NCI-H345 (cell line): ENCODE measurements at places on chromosomes 2 and 18.

GRCh38 chr2:61670591-61671501 is 132.7 kb upstream of the XPO1 start:
- DNase-seq: peak; percentile 4

GRCh38 chr2:194765723-194766122 is 891.3 kb upstream of the SLC39A10 start:
- peak; percentile 30 for DNase-seq

- DNase-seq: peak; percentile 63
Measured at GRCh38 chr18:37107748-37108522, 279.0 kb downstream of the KIAA1328 start.

GRCh38 chr2:130845505-130846085 is 8.9 kb downstream of the ARHGEF4 start:
- no peak for DNase-seq

- no peak for DNase-seq
Measured at GRCh38 chr2:226130192-226130591, 669.4 kb downstream of the IRS1 start.

DNA sequence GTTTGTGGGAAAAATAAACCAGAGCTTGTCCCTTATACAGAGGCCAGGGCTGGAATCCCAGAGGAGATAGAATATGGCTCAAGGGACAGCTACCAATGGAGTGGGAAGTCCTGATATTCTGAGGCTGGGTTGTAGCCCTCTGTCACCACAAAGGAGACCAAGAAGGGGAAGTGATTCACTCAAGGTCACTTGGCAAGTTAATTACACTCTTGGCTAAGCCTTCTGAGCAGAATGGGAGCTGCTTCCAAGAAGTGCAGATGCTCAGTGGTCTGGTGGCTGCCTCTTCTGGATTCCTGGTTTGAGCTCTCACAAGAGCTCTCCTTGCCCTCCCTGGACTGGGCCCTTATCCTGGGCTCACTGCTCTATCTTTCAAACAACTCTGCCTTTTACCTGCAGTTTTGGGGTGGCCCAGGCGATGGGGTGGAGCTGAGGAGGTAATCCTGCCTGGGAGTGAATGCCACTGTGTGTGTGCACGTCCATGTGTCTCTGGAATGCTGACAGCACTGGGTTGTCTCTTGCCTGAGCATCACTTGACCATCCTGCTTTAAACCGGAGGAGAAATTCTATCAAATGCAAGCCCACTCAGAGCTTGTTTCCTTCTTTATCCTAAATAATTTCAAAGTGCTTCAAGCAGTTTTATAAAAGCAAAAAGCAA is 168.2 kb downstream of the KCNS3 start:
- no peak for DNase-seq

GRCh38 chr2:20226152-20226545 is 1.2 kb upstream of the SDC1 start:
- no peak for DNase-seq

GRCh38 chr2:17966798-17967197 is 88.3 kb downstream of the KCNS3 start:
- no peak for DNase-seq

DNA sequence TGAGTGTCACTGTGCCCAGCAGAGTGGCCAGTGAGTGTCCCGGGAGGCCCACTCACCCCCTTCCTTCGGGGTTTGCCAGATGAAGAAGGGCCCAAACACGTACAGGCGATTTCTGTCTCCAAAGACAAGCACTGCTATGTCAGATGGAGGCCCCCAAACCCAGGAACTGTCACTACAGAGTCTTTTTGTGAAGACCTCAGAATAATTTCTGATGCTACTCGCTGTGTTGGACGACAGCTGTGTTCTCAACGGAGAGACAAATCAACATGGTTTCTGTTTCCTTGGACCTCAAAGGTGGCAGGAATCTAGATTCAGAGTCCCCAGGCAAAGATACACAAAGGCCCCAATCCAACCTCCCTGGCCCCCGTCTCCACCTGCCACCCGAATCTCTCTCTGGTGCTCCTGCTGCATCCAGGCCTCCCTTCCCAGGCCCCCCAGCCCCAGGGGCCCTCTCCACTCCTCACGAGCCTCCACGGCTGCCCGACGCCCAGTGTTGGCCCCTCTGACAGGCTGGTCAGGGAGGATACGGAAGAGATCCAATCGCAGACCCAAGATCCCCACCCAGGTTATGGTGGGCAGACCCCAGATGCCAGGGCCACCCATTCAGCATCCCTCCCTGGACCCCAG is 2.4 kb upstream of the GPR17 start:
- DNase-seq: no peak
